ENCODE measurements at places on chromosomes 13 and 19.

DNA sequence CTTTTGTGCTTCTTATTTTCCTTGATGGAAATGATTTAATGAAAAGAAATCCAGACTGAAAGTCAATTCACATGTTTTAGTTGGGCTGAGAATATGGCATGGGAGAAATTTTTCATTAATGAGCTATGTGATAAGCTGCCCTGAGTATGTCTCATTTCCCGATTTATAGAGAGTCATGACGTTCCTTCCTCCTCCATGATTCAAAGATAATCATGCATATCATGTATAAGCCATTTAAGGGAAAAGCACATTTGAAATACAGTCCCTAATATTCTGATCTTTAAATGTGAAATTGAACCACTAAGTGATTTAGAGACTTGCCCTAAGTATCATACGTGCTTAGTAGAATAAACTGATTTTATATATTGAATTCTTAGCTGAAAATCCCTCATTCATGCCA, 840.9 kb downstream of the PCDH17 start:
- no peak for DNase-seq

DNA sequence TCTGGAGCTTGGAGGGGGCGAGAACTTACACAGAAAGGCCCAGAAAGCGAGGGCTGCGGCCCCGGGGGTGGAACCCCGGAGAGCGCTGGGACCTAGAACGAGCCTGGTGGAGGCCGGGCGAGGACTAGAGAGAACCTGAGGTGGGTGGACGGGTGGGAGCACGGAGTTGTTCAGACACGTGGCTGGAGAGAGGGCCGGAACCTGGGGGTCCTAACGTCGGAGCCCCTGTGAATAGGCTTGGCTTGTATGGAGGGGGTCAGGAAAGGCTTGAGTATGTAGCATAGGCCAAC, 383 bp downstream of the ZNF581 start:
- no peak for DNase-seq

DNA sequence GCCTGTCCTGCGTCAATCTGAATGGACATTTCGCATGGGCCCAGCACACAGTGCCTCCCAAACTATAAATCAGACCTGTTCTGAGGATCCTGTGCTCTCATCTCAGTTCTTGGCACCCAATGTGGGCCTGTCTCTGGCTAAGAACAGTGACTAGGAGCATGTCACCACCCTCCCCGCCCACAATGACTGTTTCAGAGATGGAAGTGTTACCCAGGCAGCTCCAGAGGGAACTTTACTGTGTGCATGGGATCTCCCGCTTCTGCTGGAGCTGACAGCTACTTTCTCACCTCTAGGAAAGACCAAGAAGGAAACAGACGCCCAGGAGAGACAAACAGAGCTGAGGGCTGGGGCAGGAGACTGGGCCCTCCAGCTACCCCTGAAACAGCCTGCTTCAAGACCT, 45.0 kb downstream of the KCTD15 start:
- DNase-seq, result no peak

- DNase-seq, result no peak
Observed at GRCh38 chr19:50573741-50574461, 5.7 kb upstream of the LRRC4B start.

DNA sequence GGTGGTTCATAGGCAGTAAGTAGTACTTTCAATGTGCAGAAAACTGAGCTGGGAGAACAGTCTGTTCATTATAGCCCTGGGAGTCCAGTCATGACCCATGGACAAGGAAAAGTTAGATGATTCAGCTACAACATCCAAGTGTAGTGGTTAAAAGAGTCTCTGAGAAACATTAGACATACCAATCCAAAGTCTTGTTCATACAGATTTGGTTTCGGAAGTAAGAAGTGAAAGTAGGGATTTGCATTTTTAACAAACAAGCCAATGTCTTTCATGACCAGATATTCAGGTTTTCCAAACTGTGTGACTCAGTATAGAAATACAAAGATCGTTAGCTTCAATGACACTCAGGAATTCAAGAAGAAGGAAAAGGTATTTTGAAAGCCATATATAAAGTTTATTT, 345.3 kb downstream of the SLITRK1 start:
- no peak for DNase-seq

DNA sequence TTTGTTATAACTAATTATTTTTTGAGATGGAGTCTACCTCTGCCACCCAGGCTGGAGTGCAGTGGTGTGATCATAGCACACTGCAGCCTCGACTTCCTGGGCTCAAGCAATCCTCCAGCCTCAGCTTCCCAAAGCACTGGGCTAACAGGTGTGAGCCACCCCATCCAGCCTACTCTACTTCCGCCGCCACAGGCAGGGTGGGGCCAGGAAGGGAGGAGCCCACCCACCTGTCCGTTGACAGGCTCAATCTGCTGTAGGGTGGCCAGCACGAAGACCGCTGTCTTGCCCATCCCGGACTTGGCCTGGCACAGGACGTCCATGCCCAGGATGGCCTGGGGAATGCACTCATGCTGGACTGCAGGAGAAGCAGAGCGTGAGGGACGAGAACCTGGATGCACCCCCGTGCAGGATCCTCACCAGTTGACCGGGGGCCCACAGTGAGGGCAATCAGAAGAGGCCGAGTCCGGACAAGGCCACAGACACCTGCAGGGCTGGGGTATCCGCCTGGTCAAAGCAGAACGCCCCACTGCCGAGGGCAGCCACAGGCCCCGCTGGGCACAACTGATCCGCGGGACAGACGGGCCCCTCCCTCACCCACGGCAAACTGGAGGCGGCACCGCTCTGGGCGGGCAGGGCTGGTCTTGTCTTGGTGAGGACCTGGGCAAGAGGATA, 6.7 kb downstream of the DDX39A start:
- no peak for DNase-seq

- no peak for DNase-seq
Observed at GRCh38 chr13:43293986-43294385, 270.6 kb downstream of the DNAJC15 start.

DNA sequence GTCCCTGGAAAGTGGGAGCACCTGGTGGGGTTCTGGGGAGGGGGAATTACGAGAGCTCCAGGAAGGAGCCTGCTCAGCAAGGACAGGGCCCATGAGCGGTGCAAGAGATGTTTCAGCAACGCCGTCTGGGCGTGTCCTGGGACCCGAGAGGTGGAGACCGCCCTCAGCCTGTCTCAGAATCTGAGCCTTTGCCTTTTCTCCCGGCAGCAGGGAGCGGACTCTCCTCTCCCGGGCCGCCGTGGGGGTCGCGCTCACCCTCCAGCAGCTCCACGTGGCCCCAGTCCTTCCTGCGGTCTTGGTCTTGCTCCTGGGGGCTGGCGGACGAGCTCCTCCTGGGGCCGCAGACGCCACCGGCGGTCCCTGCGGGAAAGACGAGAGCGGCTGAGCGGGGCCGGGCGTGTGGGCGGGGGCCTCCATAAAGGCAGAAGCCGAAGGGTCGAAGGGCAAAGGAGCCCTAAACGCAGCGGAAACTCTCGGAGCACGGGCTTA, 714 bp downstream of the POLRMT start:
- peak; percentile 57 for DNase-seq

GRCh38 chr13:44224450-44225149, 149.0 kb upstream of the SERP2 start:
- DNase-seq, result no peak

DNA sequence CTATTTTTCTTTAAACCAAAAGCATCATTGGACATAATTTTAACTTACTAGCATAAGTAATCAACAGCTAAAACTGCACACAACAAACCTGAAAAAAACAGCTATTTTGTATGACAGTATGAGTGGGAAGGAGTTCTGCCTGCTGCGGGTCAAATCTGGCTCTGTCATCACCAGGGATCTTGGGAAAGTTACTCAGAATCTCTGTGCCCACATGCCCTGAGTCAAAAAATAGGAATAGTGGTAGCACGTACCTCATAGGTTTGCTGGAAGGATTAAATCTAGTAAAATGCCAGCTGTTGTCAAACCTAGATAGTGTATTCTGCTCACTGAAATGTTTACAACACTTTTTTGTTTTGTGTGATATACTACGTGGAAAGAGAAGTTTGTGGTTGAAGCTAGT, 1.1 kb downstream of the CLN5 start:
- no peak for DNase-seq

DNA sequence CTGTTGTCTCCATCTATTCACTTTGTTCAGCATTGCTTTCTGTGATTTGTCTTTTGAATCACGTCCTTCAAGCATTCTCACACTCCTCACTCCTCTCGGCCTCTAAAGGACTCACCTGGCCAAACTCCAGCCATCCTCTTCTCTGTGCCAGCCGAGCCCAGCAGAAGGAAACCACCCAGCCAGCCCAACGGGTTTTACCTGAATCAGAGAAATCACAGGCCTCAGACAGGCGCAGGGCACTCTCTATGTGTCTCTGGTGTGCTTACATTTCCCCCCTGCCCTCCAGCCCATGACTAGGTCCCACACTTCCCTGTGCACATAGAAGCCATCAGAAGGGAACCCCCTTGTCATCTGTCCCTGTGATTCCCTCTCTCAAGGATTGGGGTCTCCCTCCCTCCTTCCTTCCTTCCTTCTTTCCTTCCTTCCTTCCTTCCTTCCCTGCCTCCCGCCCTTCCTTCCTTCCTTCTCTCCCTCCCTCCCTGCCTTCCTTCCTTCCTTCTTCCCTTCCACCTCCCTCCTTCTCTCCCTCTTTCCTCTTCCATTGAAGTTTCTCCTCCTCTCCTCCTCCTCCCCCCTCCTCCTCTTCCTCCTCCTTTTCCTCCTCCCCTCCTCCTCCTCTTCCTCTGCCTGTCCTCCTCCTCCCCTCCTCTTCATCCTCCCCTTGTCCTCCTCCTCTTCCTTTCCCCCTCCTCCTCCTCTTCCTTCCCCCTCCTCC, 8.8 kb upstream of the ZNF541 start:
- no peak for DNase-seq

- DNase-seq, result no peak
Observed at GRCh38 chr13:32538143-32538620, 413 bp downstream of the N4BP2L2 start.

DNA sequence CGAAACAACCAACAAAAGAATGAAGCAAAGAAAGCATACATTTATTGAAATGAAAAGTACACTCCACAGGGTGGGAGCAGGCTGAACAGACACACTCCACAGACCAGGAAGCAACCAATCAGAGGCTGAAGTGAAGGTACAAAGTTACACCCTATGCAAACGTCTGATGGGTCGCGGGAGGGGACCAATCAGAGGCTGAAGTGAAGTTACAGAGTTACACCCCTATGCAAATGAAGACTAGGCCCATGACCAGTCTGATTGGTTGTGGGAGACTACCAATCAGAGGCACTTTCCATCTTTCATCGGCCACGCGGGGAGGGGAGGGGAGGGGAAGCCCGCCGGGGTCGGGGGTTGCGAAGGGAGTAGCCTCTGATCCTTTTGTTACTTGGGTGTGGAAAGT, 12.4 kb upstream of the FBL start:
- no peak for DNase-seq

DNA sequence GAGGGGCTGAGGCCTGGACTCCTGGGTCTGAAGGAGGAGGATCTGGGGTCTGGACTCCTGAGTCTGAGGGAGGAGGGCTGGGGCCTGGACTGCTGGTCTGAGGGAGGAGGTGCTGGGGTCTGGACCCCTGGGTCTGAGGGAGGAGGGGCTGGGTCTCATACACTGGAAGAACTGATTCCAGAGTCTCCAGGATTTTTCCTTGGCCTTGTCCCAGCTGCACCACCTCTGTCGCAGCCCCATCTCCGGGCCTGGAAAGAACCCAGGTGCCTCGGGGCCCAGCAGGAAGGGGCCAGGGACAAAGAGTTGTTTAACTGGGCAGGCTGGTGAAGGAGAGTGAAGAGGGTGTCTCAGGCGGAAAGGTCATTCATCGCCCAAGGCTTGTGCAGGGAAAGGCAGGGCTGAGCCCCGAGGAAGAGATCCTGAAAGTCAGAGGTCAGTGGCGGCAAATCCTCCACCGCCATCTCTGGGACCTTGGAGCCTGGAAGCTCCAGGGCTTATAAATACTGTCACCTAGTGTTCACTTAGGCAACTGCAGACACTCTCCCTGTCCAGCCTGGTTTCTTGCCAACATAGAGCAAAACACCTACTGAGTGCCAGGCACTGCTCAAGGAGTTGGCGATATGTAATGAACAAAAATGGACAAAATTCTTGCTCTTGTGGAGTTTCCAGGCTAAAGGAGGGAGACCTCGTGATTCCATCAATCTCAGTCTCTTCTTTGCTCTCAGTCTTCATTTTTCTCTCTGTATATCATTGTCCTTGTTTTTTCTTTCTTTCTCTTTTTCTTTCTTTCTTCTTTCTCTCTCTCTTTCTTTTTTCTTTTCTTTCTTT, 4.4 kb upstream of the KCNN4 start:
- DNase-seq, result no peak

DNA sequence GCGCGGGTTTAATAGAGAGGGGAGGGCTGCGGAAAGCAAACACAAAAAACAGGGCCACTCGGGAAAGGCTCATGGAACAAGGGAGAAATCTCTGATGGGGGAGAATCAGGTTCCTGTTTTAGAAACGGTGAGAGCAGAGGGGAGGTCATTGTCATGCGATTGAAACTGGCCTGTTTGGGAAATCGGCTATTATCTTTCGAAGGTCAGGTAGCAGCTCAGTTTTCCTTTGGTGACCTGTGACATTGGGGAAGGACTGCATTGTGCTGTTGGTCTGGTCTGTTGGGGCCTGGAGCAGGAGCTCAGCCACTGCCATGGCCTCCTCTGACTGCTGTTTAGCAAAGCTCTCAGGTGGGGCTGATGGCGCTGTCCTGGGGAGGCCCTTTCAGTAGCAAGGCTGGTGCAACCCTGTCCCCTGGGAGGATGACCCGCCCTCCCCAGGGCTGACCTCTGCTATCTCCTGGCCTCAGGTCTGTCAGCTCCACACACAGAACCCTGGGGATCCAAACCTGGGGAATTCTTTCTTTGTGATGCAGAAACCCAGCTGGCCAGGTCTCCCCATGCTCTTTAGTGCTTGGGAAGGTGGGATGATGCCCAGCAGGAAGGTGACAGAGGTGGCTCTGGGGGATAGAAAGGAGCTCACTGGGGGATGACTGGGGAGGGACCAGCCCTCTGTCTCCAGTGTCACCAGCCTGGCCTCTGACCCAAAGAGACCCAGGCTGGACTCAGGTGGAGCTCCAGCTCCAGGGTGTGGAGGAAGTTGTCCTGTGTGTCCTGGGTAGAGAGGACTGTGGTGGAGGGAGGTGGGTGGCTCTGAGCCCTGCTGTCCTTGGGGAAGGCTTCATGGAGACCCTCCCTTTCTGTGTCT, 21.2 kb upstream of the CD177 start:
- no peak for DNase-seq

GRCh38 chr19:19279062-19279612, 6.0 kb upstream of the TM6SF2 start:
- no peak for DNase-seq

GRCh38 chr19:18828786-18829185, 3.0 kb upstream of the UPF1 start:
- DNase-seq, result no peak

DNA sequence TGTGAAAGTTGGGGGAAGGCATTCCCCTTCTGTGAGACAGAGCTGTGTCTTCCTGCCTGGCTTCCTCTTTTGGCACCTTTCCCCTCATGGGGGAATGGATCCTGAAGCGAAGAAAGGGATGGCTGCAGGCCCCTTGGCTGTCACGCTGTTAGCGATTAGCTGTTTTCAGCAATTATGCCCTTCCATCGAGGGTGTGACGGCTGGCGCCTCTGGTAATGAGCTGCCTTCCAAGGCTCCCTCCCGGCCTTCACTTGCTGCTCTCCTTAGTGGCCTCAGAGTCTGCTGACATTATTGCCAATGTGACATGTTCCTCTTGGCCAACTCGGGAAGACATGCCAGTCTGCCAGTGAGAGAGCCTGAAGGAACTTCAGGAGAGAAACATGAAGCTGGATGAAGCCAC, 162.1 kb downstream of the ZIC5 start:
- DNase-seq, result no peak
